ENCODE measurements at places on chromosomes 6 and 20. TPM values are rescaled to one million over a fixed set of nuclear protein-coding genes. Genes with fewer than 3 reads are reported as not detected.

- no peak for DNase-seq
These were observed 99.3 kb downstream of the PHF3 start for GRCh38 chr6:63734923-63735322.

- no peak for DNase-seq
These were observed 140.8 kb upstream of the ARMC2 start for GRCh38 chr6:108707328-108707976.

DNA sequence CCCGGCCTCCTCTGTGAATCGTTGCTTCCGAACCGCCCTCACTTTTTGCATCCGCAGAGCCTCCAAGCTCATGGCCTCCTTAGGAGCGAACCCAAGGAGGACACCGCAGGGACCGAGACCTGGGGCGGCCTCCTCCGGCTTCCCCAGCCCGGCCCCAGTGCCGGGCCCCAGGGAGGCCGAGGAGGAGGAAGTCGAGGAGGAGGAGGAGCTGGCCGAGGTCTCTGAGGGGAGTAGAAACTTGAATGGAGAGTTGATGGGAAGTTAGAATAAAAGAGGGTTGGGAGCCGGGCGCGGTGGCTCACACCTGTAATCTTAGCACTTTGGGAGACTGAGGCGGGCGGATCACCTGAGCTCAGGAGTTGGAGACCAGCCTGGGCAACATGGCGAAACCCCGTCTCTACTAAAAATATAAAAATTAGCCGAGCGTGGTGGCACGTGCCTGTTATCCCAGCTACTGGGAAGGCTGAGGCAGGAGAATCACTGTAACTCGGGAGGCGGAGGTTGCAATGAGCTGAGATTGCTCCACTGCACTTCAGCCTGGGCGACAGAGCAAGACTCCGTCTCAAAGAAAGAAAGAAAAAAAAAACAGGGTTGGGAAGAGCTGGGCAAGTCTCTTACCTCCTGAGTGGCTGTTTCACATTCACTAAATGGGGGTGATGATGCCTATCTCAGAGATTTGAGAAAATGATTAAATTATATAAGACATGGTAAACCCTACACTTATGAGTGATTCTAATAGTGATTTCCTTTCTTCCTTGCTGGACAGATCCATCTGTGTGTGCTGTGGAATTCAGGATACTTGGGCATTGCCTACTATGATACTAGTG lies 805 bp downstream of the MSH5 start:
- no peak for DNase-seq

DNA sequence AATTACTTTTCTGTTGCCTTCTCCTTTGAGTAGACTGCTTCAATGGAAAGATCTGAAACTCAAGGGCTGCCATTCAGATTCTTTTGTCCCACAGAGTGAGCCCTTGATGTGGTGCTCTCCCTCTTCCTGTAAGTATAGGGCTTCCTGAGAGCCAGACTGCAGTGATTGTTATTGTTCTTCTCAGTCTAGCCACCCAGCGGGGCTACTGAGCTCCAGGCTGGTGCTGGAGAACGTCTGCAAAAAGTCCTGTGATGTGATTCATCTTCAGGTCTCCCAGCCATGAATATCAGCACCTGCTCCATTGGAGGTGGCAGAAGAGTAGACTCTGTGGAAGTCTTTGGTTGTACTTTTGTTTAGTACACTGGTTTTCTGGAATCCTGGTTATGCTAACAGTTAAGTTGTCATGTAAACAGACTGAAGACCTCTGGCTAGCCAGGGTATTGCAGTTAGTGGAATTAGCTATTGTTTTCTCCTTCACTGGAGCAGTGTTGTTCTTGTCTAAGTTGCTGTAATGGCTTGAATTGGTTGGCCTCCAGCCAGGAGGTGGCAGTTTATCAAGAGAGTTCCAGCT lies 240.9 kb downstream of the COL12A1 start:
- DNase-seq = no peak

The RAB32 gene
- total RNA-seq = 6.8 TPM

The RIMS1 gene
- total RNA-seq = 2.3 TPM
